Bone marrow (tissue), 2 donors: ENCODE measurements at places on chromosomes 16 and 17.

DNA sequence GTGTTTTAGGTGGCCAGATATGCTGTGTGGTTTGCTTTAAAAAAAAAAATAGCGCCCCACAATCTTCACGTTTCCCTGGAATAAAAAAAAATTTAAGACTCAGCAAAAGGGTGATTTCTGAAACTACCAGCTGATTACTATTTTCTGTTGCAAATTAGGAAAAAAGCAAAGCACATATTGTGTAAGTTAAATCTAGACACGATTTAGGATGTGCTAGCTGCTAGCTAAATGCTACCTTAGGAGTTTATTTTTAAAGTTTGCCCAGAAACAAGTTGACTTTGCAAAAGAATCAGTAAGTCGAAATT is 944 bp upstream of the MARF1 start:
- no peak for DNase-seq

- no peak for DNase-seq
These were observed 10.5 kb upstream of the KRT38 start for GRCh38 chr17:41451154-41451728.

DNA sequence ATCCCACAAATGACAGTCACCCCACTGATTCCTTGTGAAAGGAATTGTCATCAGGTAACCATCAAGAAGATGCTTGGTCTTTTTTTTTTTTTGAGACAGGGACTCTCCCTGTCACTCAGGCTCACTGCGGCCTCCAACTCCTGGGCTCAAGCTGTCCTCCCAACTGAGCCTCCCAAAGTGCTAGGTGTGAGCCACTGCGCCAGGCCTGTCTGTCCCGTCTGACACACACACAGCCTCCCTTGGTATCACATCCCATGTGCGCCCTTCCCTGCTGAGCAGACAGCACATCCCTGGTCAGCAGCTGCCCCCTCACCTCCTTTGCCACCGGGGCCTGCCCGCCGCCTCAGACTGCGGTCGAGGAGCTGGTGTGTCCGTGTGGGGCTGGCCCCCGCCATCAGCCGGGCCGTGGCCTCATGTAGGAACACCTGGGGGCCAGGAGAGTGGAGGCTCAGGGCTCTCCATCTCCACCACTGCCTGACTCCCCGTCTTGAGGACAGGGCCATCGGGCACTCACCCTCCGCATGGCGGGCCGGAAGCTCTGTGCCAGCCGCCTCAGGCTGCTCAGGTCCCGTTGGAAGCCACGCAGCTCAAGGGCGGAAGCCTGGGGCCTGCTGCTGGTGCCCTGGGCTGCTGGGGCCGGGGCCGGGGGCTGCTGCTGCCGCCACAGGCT is 23.6 kb downstream of the SREBF1 start:
- DNase-seq: no peak

DNA sequence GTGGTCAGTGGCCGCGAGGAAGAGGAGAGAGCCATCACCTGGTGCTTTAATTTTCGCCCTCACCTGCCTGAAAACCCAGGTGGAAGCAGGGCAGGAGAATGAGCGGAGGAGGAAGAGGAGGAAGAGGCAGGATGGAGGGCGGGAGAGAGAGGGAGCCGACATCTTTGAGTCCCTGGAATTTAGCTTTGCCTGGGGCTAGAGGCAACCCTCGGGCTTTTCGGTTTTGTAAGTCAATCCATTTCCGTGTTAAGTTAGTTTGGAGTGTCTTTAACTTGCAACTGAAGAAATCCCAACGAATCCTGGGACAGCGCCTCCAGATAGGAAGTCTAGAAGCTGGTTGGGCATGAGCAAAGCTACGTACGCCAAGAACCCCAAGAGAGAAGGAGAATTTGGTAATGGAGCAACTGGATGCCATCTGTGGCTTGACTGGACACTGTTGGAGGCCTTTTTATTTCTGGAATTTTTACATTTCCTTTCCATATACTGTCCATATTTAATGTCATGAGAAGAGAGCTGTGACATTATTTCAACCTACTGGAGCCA is 36.9 kb upstream of the ATP2A3 start:
- no peak for DNase-seq

DNA sequence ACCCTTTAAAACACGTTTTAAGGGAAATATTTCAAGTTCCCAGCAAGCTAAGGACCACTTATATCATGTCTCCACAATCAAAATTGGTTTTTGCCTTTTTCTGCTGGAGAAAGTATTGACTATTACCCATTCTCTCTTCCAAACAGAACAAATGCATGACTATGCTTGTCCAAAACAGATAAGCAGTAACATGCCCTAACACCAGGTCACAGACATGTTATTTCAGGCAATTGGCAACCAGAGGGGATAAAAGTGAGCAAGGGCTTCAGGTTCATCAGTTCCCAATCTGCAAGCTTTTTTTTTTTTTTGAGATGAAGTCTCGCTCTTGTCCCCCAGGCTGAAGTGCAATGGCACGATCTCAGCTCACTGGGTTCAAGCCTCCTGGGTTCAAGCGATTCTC is 15.0 kb downstream of the SKA2 start:
- no peak for DNase-seq

GRCh38 chr16:30142672-30143346 is 19.8 kb upstream of the MAPK3 start:
- DNase-seq: no peak

GRCh38 chr16:77553130-77553529 is 118.3 kb upstream of the ADAMTS18 start:
- DNase-seq: no peak

- no peak for DNase-seq
These were observed 392.9 kb upstream of the EEF2KMT start for GRCh38 chr16:5490499-5490898.

- no peak for DNase-seq
These were observed 43.3 kb downstream of the GRIN2A start for GRCh38 chr16:10138881-10139280.

- DNase-seq: no peak
These were observed 29.0 kb downstream of the GLG1 start for GRCh38 chr16:74577882-74578366.

DNA sequence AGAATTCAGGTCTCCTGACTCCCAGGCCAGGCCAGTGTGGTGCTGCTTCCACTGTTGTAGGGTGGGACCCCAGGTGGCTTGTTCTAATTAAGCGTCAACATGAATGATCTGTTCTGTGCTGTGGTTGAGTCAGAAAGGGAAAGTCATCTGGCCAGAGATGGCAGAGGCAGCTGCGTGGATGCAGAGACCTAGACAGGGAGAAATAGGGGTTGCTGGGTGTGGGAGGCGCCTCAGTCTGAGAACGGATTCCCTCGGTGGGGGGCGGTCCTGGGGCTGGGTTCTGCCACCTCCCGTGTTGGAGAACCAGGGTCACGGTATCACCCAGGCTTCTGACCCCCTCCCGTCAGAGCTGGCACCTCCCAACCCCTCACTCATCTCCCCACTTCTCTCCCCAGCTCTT is 5.6 kb downstream of the FBRS start:
- DNase-seq: no peak

DNA sequence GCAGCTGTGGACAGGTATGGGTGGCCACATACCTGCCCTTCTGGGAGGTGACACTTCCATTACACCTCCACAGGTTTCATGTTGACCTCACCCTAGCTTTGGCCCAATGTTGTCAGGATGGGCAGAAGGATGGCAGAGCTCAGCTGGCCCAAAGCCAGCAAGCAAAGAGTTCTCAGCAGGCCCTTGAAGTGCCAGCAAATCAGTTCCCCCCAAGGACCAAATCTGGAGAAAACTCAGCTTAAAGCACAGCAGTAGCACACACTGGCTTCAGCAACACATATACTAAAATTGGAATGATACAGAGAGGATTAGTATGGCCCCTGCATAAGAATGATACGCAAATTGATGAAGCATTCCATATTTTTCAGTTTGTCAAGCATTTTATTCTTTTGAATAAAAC is 13.4 kb downstream of the ARL4D start:
- no peak for DNase-seq

- no peak for DNase-seq
These were observed 5.8 kb upstream of the CCDC182 start for GRCh38 chr17:57750895-57751294.

DNA sequence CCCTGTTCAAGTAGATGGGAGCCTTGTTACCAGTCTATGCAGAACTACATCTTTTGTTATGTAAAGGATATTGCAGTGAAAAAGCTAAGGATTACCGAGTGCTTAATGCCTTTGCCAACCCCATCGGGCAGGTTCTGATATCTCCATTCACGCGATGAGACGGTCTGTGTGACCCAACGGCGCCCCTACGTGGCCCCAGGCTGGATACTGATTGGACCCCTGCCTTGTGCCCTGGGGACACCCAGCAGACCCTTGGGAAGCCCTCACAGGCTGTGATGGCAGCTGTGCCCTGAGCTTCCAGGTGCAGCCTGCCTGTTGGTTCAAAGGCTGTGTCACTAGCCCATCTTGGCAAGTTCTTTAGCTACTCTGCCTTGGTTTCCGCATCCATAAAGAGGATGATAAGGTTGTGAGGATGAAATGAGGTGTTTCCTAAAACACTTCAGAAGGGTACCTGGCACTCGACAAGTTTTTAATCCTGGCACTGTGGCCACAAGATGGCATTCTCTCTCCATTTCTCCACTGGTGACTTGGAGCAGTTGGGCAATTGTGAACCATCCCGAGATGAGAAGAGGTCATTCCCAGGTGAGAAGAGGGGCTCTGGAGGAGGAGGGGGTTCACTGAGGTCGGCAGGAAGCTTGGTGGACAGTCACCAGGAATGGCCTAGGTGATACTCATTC is 33.6 kb downstream of the HAPSTR1 start:
- DNase-seq: no peak

DNA sequence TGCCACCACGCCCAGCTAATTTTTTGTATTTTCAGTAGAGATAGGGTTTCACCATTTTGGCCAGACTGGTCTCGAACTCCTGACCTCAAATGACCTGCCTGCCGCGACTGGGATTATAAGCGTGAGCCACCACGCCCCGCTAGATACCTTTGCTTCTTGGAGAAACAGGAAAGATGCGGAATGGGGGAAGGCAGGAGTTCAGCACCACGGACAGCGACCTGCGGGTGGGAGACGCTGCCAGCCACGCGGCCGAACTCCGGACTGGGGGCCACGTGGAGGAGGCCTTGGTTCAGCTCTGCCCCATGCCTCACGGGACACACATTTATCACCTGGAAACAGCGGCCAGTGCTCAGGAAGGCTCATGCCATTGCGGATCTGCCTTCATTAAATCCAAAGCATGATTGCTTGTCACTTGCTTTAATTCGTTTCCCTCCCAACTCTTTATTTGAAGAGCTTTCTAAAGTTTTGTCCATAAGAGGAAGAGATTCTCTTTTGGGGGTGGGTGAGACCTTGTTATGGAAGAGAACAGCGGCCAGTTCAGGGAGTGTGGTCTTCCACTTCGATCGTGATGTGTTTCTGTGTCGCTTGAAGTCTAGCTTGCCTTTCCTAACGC is 219.9 kb downstream of the ENGASE start:
- DNase-seq: no peak
